Cardiac septum (tissue), 1 donor: ENCODE measurements at places on chromosomes 4 and X. TPM values are rescaled to one million over a fixed set of nuclear protein-coding genes. Genes with fewer than 3 reads are reported as not detected.

RBM47 gene
- 3.3 TPM for total RNA-seq

SLC10A4 gene
- total RNA-seq, result 0.35 TPM

BCOR gene
- 24.2 TPM for total RNA-seq

ZDHHC15 gene
- total RNA-seq, result 2.0 TPM

SASH3 gene
- 3.8 TPM for total RNA-seq

TLR10 gene
- total RNA-seq, result 0.22 TPM

RTL9 gene
- total RNA-seq, result 0.35 TPM

TCEAL2 gene
- 1.3 TPM for total RNA-seq

MAGEC2 gene
- not detected for total RNA-seq

PRSS12 gene
- 0.05 TPM for total RNA-seq

BGN gene
- 175 TPM for total RNA-seq

IGFBP7 gene
- 739 TPM for total RNA-seq
